ENCODE measurements at places on chromosomes 2 and 18.

GRCh38 chr2:64750001-64750816, 96.5 kb upstream of the SERTAD2 start:
- DNase-seq, result peak; percentile 41

DNA sequence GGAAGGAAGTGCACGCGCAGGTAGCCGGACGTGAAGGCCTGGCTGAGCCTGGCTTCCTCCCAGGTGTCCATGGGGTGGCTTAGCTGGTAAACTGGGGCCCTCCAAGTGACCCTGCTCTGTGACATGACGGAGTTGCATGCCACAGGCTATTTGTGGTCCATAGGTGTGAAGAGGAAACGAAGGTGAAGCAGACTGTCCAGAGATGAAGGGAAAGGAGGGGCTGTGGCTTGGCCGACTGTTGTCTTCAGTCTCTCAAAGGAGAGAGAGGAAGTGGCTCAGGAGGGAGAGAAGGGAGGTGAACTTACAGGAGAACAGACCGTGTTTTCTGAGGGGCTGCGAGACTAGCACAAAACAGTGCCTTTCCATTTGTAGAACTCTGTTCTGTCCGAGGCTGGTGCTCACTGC, 19.3 kb downstream of the INPP5D start:
- no peak for DNase-seq

DNA sequence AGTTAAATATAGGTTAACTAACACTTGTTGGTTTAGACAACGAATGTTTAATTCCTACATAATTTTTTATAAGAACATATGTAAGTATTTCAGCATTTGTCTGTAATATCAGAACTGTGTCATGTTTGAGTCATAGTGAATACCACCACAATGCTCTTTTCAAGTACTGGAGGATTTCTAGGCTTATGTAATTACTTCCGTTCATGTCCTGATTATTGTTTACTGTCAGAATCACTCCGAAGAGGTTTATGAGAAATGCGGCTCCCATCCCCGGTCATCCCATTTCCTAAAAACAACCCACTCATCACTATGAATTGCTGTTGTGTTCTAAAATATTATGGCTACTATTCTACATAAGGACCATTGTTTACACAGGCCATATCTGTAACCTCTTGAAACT, 45.1 kb downstream of the CDH19 start:
- DNase-seq, result no peak

DNA sequence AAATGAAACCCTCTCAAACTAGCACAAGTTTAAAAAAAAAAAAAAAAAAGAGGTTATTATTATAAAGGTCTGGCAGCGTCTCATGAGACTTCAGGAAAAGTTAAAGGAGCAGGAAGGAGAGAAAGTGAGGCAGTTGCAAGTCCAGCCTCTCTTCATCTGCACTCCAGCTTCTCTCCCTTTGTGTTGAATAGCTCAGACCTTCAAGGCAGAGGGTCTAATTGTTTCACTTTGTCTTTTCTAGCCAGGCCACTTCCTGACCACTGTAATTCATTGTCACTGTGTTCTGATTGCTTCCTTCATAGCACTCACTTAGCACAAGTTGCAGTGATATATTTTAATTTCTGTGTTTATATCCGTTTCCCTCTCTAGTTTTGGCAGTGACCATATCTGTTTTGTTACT, 99.9 kb downstream of the SPATS2L start:
- no peak for DNase-seq

DNA sequence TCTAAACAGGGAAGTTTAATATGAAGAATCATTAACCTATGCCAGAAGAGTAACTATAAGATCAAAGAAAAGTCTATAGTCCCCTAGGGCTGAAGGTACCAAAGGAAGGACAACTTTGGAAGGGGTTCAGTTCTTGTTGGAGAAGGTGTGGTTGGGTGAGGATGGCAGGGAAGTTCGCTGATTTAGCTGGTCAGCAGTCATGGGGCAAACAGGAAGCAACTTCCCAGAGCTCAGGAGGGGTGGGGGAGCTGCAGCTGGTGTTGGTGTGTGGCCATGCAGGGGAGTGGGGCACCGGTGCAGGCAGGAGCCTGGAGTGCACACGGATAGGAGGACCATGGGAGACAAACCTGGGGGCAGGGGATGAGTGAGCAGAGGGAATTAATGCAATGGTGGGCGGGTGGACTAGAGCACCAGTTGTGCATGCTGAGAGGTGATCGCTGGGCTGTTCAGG, 34.0 kb downstream of the FHOD3 start:
- DNase-seq, result no peak

GRCh38 chr18:43113220-43113895, 2.1 kb downstream of the RIT2 start:
- DNase-seq, result no peak

DNA sequence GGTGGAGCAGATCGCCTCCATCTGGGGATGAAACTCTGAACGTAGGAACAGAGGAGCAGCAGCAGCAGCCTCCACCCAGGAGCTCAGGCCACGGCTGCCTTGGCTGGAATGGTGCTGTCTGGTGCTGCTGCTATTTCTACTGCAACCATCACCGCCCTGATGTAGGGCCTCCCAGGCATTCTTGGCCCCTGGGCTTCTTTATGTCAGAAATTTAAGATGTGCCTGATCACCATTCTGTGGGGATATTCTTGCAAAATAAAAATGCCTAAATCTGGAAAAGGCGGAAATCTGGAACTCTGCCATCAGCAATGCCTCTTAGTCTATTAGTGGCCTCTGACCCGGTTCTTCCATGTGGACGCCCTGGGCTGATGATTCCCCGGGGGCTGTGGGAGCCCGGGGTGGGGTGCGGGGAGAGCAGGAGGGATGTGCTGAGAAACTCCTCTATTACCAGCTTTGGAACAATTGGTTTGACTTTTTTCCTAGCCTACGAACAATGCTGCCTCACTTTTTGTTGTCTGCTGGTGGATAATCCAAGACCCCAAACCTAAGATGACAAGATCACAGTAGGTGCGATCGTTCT, 47.2 kb downstream of the FAM124B start:
- DNase-seq, result no peak

DNA sequence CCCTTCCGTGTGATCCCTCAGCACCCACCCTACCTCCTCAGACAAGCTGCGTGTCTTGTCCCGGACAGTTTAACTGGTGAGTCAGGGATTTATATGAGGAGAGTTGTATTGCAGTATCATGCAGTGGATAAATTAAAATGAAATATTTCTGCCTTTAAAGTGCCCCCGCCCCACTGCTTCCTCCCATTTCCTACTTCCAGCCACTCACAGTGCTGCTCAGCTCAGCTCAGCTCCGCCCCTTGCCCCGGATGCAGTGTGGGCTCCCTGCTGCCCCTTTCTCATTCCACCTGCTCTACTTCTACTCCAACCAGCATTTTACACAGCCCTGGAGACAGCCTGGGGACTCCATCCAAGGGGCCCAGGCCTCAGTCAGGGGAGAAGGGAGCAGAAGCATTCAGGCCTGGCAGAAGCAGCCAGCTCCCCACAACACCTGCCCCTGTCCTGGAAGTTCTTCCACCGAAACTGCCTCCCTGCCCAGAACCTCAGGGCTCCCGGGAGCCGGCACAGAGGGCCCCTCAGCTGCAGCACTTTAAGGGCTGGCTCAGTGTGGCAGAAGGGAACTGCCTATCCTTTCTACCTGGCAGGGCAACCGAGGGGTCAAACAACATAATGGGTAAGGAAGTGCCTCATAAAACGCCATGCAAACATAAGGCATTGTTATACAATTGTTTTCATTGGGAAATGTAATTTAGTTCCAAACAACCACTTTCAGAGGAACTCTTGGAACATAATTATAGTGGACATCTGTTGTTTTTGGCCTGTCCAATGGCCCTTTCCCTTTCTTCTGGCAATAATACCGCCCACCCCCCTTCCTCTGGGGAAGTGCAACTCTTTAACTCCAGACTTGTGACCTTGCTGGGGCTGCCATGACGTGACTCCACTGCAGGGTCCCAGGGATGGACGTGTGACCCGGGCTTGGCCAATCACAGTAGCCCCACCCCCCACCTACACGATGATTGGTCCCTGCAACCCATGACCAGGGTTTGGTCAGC, 102.3 kb downstream of the LIPG start:
- DNase-seq, result no peak

DNA sequence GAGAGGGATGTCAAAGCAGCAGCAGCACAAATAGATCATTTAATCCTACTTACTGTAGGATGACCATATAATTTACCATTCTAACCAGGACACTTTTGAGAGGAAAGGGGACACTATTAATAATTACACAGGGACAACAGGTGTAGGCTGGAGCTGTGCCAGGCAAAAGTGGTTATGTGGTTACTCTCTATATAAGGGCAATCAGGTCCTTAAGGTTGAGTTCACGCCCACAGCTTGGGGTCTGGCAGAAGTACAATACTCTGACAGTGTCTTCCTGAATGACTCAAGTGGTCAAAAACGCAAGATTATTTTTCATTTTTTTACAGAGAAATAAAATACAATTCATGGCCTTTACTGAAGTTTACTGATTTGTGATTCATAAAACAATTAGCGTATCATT, 2.8 kb downstream of the PREPL start:
- peak; percentile 23 for DNase-seq

DNA sequence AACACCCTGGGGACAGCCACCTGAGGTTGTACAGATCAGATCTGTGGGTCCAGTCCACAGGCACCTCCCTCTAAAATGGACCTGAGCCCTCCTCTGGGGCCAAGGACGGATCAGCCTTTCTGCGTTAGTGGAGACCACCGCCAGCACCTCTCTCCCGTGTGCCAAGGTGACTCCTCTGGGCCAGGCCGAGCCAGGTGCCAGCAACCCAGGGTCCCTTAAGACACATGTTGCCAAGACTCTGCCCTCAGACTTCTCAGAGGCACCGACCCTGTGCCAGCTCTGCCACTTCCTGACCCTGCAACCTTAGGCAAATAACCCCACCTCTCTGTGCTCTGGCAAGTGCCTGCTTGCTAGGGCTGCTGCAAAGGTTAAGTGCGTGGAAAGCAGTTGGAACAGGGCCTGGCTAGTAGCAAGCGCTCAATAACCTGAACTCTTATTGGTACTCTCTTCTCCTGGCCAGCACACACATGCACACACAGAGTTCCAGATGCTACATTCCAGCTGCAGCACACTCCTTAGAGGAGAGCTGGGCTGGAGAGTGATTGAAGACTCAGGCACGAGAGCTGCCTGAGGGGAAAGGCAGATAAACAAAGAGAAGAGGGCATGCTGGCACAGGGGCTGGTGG, 105.6 kb downstream of the TNS1 start:
- DNase-seq, result no peak

GRCh38 chr2:26609205-26609631, 31.9 kb downstream of the CIB4 start:
- DNase-seq, result no peak

GRCh38 chr18:72601944-72602343, 57.8 kb upstream of the CBLN2 start:
- no peak for DNase-seq

- DNase-seq, result no peak
These were observed 678.0 kb downstream of the ZEB2 start for GRCh38 chr2:143841935-143842334.
